ENCODE measurements at places on chromosomes 12 and 14.
A peak's percentile ranks its signal among the peaks of the same experiment; 100 is the strongest.

GRCh38 chr14:99191395-99192027, 80.5 kb downstream of the BCL11B start:
- no peak for DNase-seq

DNA sequence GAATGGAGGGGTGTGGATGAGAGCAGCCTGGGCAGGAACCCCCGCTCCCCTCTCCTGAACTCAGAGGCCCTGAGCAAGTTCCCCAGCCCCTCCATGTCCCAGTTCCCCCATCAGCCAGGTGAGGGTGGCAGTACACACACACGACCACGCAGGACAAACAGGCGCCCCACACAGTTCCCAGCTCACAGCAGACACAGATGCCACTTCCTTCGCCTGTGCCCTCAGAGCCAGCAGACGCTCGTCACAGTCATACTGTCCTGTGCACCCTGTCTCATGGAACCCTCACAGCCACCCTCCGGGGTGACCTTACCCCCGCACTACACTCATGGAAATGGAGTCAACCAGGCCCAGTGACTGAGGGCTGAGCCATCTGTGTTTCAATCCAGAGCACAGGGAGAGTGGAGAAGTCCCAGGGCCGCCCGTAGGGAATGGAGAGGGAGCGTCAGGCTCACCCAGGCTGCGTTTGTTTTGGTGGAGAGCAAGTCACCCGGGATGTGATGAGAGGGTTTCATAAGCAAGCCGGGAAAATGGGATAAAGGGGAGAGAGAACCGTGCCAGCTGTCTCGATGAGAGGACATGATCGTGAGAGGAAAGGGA, 47.5 kb upstream of the DYNC1H1 start:
- DNase-seq = no peak

GRCh38 chr14:62939970-62940369, 105.3 kb downstream of the KCNH5 start:
- DNase-seq = no peak

- peak; percentile 99 for DNase-seq
These were observed 88.5 kb downstream of the LGMN start for GRCh38 chr14:92659765-92660561.

- peak; percentile 9 for DNase-seq
These were observed 19.7 kb downstream of the VDR start for GRCh38 chr12:47885012-47885501.

DNA sequence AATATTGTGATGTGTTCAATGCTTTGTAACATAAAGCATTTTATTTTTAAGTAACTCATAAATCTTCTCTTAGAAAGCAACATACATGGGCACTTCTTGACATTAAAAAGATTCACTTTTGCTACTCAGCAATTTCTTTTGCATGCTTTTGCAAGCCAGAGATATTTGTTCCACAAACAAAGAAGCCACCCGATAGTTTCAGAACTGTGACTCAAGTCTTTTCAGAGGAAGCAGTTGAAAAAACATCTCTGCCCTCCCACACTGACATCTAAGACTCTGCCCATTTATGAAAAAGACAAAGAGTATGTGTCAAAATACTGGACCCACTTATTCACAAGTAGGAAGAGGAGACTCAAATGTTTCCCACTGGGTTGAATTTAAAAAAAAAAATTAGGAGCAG, 7.5 kb downstream of the APPL2 start:
- DNase-seq = peak; percentile 58

DNA sequence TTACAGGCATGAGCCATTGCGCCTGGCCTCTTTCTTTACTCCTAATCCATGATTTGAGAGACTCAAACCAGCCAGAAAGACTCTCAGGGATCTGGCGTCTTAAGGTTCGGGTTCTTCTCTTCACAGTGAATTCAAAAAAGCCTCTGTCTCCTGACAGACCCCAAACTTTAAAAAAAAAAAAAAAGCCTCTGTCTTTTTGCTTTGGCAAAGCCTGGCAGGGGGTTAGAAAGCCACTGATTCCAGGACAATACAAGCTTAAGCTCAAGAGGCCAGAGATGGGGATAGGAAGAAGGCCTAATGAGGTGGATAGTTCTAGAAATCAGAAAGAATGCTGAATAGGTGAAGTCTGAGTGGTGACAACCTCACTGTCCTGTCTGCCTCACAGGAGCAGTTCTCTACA, 8.8 kb downstream of the NRIP2 start:
- DNase-seq = no peak

GRCh38 chr12:5708371-5708770, 236.7 kb downstream of the ANO2 start:
- DNase-seq = no peak

DNA sequence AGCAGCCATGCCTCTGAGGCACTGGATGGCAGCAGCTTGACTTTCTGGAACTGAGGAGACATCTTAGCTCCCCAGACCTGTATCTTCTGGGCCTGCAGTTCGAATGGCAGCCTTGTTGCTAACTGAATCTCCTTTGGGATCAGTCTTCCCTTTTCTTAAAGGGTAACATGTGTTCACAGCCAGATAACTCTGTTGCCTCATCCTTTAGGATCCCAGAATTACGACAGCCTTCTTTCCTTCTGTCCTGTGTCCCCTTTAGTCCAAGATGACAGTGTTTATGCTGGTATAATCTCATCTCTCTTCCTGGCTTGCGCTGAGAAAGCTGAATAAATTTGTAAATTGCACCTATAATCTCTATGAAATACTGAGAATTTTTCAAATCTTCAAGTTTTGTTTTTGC, 9.1 kb upstream of the ERC1 start:
- no peak for DNase-seq

- DNase-seq = no peak
These were observed 475.8 kb downstream of the RGS6 start for GRCh38 chr14:72408020-72408419.

- no peak for DNase-seq
These were observed 9.8 kb downstream of the ZNF385A start for GRCh38 chr12:54374562-54375258.

DNA sequence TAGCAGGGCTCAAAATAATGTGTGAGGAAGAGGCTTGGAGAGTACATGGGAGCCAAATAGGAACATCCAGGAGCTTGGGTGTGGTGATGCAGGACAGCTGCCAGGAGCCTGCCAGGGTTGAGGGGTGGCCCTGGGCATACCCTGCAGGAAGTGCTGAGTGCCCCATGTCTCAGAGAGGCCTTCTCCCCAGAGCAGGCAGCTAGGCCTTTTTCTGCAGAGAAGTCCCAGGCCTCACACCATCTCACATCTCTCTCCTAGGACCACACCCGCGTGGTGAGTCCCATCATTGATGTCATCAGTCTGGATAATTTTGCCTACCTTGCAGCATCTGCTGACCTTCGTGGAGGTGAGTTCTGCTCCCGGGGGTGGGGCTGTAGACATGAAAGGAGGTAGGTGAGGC, 66.9 kb downstream of the ERH start:
- DNase-seq = no peak

GRCh38 chr12:39966256-39966655, 139.6 kb downstream of the SLC2A13 start:
- no peak for DNase-seq

GRCh38 chr12:95480230-95480629, 6.3 kb downstream of the METAP2 start:
- no peak for DNase-seq

DNA sequence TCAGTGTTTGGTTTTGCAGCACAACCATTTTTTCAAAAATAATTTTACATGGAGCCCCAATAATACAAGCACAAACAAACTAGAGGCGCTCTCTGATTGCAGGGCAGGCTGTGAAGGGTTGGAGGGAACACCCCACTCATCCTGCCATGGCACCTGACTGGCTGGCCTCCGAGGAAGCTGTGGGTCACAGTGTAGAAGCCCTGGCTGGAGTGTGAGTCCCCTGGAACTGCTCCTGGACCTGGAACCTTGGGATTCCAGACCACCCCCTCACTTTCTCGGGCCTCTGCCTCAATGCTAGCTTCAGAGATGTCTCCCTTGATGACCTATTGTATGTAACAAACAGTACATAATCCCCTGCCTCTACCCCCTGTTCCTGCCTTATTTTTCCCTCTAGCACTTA, 14.8 kb upstream of the SERPINA12 start:
- DNase-seq = no peak

DNA sequence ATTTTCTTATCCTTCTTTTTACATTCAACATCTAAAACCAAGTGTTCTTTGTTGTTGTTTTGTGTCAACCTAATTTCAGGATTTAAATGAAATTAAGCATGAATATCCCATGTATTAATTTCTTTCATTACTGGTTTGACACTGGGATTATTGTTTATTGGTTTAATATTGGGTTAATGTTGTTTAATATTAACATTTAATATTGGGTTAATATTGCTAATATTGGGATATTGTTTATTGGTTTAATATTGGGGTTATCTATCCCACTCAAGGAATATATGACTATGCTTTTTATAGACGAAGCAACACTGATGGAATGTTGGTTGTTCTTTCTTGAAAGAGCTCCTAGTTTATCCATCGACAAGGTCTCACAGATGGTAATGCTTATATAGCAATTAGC, 45.9 kb downstream of the TMPRSS12 start:
- DNase-seq = no peak

- no peak for DNase-seq
These were observed 648.9 kb downstream of the VRK1 start for GRCh38 chr14:97446087-97446486.

DNA sequence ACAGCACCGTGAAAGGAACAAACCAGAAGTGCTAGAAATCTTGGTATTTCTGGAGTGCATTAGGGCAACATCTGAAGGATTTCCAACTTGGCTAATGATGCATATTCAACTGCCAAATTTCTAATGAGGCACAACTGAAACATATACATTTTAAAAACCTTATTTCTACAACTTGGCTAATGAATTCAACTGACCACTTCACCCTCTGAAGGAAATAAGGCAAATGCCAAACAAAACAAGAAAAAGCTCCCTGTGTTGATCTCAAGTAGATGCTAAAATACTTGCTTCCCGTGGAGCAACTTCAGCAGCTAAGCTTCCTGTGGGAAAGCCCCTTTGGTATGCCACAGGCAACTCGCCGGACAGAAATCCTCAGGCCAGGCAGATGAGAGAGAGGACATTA, 167.1 kb downstream of the TTC7B start:
- no peak for DNase-seq

GRCh38 chr12:23098517-23098916, 473.5 kb downstream of the ETNK1 start:
- no peak for DNase-seq

- DNase-seq = no peak
These were observed 55.8 kb downstream of the BEGAIN start for GRCh38 chr14:100531152-100532121.

DNA sequence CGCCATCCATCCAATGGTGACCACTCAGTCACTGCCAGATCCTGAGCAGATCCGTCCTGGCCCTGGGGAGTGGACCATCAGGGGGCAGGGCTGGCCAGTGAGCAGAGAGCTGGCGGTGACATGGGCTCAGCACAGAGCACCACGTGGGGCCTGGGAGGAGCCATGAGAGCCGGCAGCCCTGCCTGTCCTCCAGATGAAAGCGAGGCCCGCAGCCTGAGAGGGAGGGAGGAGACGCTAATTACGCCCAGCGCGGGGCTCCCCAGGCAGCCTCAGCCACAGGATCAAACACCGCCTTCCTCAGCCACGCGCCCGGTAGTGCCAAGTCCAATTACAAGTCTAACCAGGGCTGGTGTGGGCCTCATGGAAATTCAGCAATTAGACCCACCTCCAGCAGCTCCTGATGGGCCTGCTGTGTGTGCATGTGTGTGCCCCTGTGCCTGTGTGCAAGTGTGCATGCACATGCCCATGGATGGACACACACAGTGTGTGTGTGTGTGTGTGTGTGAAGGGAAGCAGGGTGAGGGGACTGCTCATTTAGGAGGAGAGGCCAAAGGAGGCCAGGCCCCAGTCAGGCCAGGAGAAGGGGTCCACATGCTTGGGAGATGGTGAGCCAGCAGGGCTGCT, 68.0 kb downstream of the KIF26A start:
- DNase-seq = no peak

DNA sequence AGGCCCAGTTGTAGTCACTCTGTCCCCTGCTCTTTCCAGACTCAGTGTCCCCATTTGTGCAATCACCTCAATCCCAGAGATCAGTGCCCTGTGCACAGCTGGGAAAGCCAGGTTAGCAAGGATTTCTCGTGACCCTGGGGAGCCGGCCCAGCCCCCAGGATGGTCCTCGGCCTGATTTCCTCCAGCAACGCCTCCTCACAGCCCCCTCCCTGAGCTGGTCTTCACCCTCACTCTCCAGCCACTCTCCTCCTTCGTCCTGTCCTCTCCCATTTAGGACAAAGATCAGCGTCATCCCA, 194.8 kb upstream of the C14orf180 start:
- no peak for DNase-seq

DNA sequence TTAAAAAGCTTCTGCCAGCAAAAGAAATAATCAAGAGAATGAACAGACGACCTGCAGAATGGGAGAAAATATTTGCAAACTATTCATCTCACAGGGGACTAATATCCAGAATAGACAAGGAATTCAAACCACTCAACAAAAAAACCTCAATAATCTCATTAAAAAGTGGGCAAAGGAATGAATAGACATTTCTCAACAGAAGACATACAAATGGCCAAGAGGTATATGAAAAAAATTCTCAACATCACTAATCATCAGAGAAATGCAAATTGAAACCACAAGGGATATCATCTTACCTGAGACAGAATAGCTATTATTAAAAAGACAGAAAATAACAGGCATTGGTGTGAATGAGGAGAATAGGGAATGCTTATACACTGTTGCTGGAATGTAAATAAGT, 270.0 kb downstream of the DACT1 start:
- no peak for DNase-seq

GRCh38 chr12:130504110-130504839, 166.6 kb downstream of the PIWIL1 start:
- DNase-seq = no peak

GRCh38 chr14:19823765-19824164, 20.2 kb downstream of the OR4N2 start:
- DNase-seq = peak; percentile 39

DNA sequence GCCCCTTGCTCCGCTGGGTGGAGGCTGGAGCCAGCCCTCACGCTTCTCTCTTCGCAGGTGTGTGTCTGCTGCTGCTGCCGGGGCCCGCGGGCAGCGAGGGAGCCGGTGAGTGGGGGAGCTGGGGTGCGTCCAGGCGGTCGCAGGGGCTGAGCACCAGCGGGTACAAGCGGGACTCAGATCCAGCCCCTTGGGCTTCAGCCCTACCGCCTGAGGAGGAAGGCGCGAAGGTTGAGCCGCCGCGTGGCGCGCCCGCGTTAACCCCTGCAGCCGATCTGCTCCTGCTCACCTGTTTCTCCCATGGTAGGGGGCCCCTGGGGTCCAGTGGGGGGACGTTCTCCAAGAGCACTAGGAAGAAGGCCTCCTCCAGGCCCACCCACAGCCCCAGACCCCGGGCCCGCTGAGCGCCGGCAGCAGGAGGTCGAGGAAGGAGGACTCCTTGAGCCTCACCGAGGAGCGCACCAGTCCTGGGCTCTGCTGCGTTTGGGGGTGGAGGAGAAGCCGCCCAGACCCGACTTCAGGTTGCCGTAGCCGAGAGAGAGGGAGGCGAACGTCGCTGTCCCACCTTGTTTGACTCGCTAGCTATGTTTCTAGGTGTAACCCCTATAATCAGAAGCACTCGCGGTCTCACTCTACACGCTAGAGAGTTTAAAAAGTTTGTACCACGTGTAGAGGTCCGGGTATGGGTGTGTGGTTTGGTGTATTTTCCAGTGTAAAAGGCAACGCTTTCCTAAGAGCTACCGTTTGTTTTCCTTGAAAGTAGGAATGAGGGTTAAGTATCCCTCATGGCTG, 834 bp downstream of the COCH start:
- DNase-seq = no peak

Measured in MV-4-11 (cell line).